ENCODE measurements at places on chromosomes 13 and 19. TPM values are rescaled to one million over a fixed set of nuclear protein-coding genes. Genes with fewer than 3 reads are reported as not detected.

DNA sequence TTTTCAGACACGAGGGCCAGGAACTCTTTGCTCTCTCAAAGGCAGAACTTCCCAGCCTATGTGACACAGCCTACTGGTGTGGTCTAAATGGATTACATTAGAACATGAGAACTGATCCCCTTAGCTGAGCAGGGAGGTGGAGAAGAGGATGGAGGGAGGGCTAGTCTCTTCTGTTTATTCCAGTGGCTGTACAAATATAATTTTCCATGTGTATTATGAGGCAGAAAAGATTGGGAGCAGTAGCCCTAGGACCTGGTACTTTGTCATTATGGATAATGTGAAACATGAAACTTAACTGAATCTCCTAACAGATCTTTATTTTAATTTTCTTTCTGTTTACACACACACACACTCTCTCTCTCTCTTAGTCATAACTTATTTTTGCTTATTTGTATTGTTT is 82.1 kb downstream of the WDFY2 start:
- DNase-seq = no peak

DNA sequence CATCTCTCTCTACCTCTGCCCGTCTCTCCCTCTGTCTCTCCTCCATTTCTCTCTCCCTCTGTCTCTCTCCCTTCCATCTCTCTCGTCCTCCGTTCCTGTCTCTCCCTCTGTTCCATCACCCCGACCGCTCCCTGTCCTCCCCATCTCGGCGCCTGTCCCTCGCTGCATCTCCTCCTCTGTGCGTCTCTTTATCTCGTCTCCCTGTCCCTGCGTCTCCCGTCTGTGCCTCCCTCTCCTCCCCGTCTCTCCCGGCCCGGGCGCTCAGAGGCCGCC is 4.6 kb downstream of the GRIN2D start:
- no peak for DNase-seq

DNA sequence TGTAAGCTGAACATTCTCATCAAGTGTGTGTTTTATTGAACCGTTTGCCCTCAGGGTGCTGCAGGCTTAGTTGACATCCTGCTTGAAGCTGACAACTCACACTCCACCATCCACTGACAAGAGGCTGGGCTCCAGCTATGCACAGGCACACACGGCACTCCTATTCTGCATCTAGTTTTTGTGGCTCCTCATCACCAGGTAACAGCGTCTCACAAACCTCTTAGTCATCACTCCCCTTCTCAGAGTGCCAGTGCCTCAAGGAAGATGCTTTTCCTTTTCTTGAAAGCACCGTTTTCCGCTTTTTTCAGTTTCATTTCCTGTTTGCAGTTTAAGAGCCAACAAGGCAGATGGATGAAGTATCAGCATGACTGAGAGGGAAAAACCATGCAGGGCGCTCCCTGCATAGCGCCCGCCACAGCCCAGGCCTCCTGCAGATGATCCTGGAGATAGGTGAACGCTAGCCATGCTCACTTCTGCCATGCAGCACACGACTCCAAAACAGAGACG is 491.2 kb downstream of the COG6 start:
- no peak for DNase-seq

DNA sequence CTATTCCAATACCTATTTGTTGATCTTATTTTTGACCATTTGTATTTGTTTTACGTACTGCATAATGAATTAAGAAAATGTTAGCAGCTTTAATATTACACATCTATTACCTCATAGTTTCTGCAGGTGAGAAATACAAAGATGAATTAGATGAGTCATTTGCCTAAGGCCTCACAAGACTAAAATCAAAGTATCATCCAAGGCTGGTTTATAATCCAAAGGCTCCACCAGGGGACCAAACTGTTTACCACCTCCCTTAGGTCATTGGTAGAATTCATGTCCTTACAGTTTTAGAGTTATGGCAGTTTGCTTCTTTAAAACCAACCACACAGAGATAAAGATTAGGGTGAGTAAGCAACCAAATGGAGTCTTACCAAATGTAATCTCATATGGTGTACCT is 848.1 kb downstream of the SLITRK6 start:
- DNase-seq = no peak

Gene NUMBL
- total RNA-seq = 51.7 TPM

Gene SHC2
- 23.0 TPM for total RNA-seq

All from esophagus muscularis mucosa (tissue), 4 donors.